ENCODE measurements at places on chromosomes 4 and X. TPM values are rescaled to one million over a fixed set of nuclear protein-coding genes. Genes with fewer than 3 reads are reported as not detected.
A peak's percentile ranks its signal among the peaks of the same experiment; 100 is the strongest.

GRCh38 chr4:128287871-128288688 is 467 bp upstream of the PGRMC2 start:
- DNase-seq = peak; percentile 99

XIAP gene
- total RNA-seq = 30.0 TPM

GRCh38 chr4:1295405-1296055 is 5.8 kb downstream of the MAEA start:
- no peak for DNase-seq

- DNase-seq = peak; percentile 19
These were observed 174.9 kb downstream of the ADAMTS3 start for GRCh38 chr4:72394012-72394663.

DNA sequence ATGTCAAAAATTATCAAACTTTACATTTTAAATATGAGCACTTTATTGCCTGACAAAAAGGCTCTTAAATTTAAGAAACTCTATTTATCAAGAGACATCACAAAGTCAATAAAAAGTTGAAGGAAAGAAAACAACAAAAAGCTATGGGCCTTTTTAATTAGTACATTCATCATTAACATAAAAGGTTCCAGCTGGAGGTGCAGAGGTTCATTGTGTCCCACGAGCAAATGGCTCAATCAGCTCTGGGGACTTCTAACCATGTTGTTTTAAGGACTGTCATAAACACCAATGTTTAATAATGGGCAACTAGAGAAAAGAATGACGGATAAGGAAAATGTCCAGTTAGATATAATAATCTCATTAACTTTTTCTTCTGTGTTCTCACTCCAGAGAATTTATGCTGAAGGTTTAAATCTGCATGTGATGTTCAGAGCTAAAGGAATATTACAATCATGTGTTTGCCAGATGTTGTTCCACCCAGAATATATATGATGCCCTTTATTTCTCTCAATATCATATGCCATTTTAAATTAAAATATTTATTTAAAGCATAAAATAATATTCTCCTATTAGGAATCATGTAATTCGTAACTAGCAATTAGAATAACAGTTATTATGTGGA is 840.3 kb upstream of the ADGRL3 start:
- no peak for DNase-seq

C4orf51 gene
- not detected for total RNA-seq

DNA sequence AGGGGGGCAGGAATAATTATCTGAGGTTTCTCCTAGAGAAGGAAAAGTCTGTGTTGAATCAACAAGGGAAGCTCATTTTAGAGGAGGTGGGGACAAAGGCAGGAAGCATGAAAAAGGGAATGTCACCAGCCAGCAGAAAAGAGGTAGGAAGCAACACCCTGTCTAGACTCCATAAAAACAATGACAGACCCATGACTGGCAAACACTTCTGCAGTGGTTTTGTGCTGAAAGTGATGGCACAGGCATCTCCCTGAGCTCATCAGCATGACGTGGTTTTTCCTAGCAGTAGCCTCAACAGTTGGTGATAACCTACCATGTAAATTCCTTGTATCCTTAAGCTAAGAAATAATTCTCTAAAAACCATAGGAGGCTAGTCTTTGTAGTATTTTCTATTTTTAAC is 110.7 kb upstream of the GALNT7 start:
- peak; percentile 12 for DNase-seq

DNA sequence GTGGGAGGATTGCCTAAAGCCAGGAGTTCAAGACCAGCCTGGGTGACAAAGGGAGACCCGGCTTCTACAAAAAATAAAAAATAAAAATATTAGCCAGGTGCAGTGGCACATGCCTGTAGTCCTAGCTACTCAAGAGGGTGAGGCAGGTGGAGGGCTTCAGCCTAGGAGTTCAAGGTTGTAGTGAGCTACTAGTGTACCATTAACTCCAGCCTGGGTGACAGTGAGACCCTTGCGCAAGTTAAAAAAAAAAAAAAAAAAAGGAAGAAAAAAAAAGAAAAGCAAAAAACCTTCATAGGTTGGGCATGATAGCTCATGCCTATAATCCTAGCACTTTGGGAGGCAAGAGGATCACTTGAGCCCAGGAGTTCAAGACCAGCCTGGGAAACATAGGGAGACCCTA is 5.8 kb downstream of the SCLT1 start:
- no peak for DNase-seq

PNMA6F gene
- total RNA-seq = not detected

FGFBP2 gene
- not detected for total RNA-seq

DNA sequence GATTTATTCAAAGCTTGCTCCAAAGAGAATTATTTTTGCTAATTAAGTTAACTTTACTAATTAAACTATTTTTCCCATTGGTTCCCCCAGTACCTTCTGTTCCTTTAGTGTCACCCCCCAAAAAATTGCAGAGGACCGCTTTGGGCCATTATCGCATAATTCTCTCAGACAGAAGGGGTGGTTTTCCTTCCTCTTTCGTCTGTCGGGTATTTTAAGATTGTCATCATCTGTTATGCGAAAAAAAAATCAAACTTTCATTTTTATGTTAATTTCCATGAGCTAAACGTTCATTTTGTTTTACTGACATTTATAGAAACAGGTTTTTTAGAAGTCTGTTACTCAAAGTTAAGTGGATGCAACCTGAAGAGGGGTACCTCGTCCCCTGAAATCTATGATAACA is 76.2 kb upstream of the DDX3X start:
- no peak for DNase-seq

Measured in IMR-90 (cell line).